Transverse colon (tissue), 4 donors: ENCODE measurements at places on chromosomes 5 and 9. TPM values are rescaled to one million over a fixed set of nuclear protein-coding genes. Genes with fewer than 3 reads are reported as not detected.

DNA sequence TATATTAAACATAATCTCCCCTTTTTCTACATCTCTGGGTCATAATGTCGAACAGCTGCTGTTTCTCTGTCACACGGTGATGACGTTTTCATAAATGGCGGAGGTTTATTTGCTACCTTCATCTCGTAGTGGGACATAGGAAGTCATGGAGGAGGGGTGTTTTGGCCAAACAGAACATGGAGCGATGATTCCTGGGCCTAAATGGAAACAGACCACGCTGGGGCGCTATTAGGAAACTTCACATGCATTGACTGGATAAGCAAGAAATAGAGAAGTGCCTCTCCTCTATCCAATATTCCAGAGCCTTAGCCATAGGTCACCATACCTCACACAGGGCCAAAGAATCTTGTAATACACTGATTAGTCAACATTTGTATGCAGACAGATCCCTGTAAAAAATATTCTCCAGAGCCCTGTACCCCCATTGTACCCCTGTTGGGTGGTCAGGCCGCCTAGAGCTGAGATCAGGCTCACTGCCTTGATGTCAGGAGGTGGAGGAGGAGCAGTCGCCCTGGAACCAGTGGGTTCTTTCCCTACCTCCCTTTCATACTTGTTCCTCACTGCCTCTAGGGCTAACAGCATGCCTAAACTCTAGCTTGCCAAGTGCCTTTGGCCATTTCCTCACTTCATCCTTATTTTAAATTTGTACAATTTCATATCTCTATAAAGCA lies 77.8 kb upstream of the SPIN1 start:
- H3K27me3 ChIP-seq = no peaks in the 10 kb centered on the region
- H3K27ac ChIP-seq = no peak overlapping the region
- DNase-seq = peak; percentile 11
- H3K4me3 ChIP-seq = no peak overlapping the region
- no peaks in the 10 kb centered on the region for H3K4me1 ChIP-seq
- no peaks in the 10 kb centered on the region for H3K36me3 ChIP-seq

DNA sequence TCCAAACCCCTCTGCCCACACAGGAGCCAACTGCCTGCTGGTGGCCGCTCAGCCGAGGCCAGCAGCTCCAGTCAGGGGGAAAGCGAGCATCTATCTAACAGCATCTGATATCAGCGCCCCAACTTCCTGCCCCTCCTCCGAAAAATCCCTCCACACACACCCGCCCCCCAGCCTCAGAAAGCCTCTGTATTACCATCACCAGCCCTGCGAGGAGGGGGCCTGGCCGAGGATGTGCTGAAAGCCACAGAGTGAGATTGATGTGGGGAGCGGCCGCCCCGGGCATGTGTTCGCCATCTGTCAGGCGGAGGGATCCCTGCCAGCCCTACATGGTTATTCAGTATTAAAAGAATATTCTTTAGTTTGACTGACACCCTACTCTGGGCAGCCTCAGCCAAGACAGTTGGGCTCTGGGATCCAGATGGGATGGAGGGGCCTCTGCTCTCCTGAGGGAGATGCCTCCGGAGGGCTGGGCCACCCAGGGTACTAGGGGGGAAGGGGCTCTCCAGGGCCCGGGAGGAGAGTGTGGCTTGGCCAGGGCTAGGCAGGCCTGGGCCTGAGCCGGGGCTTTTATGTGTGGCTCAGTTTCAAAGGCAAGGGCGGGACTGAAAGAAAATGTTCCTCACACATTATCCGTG lies 98.0 kb downstream of the HSD17B3 start:
- no peaks in the 10 kb centered on the region for H3K36me3 ChIP-seq
- H3K4me3 ChIP-seq = no peak overlapping the region
- H3K27me3 ChIP-seq = no peaks in the 10 kb centered on the region
- no peaks in the 10 kb centered on the region for H3K4me1 ChIP-seq
- DNase-seq = no peak

GRCh38 chr5:31553863-31554262 lies 21.8 kb downstream of the C5orf22 start:
- no peaks in the 10 kb centered on the region for H3K4me1 ChIP-seq
- H3K36me3 ChIP-seq = peaks cover 24% of the 10 kb centered on the region
- no peak overlapping the region for H3K4me3 ChIP-seq
- H3K27me3 ChIP-seq = no peaks in the 10 kb centered on the region
- DNase-seq = no peak
- no peak overlapping the region for H3K27ac ChIP-seq

- H3K36me3 ChIP-seq = no peaks in the 10 kb centered on the region
- H3K4me1 ChIP-seq = no peaks in the 10 kb centered on the region
- H3K27ac ChIP-seq = no peak overlapping the region
- no peak overlapping the region for H3K4me3 ChIP-seq
- no peak for DNase-seq
- H3K27me3 ChIP-seq = no peaks in the 10 kb centered on the region
These were observed 175.2 kb upstream of the RAI14 start for GRCh38 chr5:34480810-34481528.

DNA sequence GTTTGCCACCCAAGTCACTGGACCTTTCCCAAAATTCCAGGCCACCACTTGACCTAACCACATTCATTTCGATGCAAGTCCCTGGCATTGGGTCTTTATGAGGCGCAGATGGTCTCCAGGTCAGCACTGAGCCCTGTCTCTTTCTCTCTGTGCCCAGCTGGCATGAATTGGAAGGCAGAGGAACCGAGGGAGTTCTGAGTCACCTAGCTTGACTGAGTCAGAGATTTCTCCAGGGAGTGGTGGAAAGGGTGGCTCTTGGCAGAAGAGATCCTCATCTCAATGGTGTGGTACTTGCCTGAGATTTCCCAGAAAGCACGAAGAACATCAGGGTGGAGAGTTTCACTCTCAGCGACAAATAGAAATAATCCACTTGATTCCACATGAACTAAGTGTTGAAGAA lies 43.8 kb downstream of the WDR36 start:
- H3K27me3 ChIP-seq = no peaks in the 10 kb centered on the region
- no peak overlapping the region for H3K27ac ChIP-seq
- H3K36me3 ChIP-seq = no peaks in the 10 kb centered on the region
- no peak overlapping the region for H3K4me3 ChIP-seq
- DNase-seq = no peak

DNA sequence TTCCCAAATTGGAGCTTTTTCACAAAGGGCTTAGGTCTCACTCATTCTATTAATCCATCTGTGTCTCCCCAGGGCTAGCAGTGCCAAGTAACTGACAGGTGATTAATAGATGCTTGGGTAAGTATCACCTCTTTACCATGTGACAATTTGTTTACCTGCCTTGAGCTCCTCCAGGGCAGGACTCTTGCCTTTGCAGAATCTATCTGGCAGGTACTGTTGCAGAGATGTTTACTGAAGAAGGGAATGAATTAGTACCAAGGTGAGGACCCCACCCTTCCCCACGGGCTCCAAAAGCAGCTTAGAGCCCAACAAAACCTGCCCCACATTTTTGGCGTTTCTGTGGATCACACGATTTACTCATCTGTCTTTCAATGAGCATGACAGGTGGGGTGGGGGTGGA lies 698 bp upstream of the TGFBI start:
- H3K4me3 ChIP-seq = no peak overlapping the region
- H3K4me1 ChIP-seq = peaks cover 26% of the 10 kb centered on the region
- H3K27ac ChIP-seq = no peak overlapping the region
- peaks cover 9% of the 10 kb centered on the region for H3K27me3 ChIP-seq

GRCh38 chr5:109876941-109877669 lies 187.4 kb downstream of the MAN2A1 start:
- no peaks in the 10 kb centered on the region for H3K4me1 ChIP-seq
- no peak overlapping the region for H3K27ac ChIP-seq
- no peak overlapping the region for H3K4me3 ChIP-seq
- no peaks in the 10 kb centered on the region for H3K36me3 ChIP-seq
- no peaks in the 10 kb centered on the region for H3K27me3 ChIP-seq
- no peak for DNase-seq

DNA sequence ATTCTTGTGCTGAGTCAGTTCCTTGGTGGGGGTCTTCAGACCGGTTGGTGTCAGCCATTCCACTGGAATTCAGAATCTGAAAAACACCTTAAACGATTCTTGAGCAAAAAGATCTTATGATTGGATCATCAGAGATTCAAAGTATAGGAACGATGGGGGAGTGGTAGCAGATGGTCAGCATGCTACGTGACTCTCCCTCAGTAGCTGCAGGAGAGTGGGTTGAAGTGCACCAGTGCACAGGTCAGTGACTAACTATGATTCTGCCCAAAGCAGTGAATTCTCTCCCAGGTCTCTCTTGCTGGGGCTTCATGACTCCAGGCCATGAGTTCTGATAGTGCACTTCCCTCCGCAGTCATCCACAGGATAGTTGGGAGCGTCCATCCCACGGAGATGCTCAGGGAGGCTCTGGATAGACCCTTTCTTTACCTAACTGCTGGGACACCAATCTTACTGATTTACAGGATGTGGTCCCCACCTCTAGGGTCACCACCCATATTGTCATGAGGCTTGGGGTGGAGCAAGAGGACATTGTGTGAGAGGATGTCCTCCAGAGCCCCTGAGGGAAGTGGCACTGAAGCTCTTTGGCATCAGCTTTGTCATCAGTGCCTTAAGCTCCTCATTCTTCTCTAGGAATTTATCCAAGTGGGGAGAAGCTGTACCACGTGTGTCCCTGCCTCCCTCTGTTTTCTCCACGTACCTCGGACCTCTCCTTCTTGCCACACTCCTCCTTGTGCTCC lies 62.0 kb downstream of the RASGRF2 start:
- H3K4me1 ChIP-seq = no peaks in the 10 kb centered on the region
- no peak for DNase-seq
- H3K36me3 ChIP-seq = no peaks in the 10 kb centered on the region
- no peak overlapping the region for H3K27ac ChIP-seq
- H3K27me3 ChIP-seq = no peaks in the 10 kb centered on the region

GRCh38 chr9:131630205-131630831 lies 85.0 kb downstream of the PRRT1B start:
- H3K4me1 ChIP-seq = peaks cover 61% of the 10 kb centered on the region
- peak; percentile 60 for DNase-seq
- H3K36me3 ChIP-seq = no peaks in the 10 kb centered on the region
- H3K27me3 ChIP-seq = no peaks in the 10 kb centered on the region
- H3K4me3 ChIP-seq = no peak overlapping the region

- H3K27ac ChIP-seq = no peak overlapping the region
- no peaks in the 10 kb centered on the region for H3K4me1 ChIP-seq
- no peaks in the 10 kb centered on the region for H3K27me3 ChIP-seq
These were observed 32.9 kb upstream of the ENTREP1 start for GRCh38 chr9:69292078-69292477.

DNA sequence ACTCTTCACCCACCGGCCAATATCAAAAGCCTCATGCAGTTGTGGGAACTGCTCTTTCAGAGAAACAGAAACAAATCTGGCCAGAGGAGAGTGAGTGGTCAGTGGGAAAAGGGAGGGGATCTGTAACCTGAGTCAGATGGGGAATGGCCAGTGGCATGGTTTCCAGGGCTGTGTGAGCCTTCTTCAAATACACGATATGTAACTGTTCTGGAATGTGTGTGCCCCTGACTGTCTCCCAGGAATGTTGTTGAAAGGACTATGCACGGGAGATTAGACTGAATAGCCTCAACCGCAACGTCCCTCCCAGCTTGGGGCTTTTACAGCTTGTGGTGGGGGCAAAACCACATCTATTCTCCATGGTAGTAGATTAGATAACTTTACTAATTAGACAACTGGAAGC lies 60.8 kb downstream of the SH3TC2 start:
- DNase-seq = no peak
- no peak overlapping the region for H3K4me3 ChIP-seq
- H3K4me1 ChIP-seq = peaks cover 10% of the 10 kb centered on the region
- H3K27me3 ChIP-seq = no peaks in the 10 kb centered on the region
- H3K36me3 ChIP-seq = no peaks in the 10 kb centered on the region
- no peak overlapping the region for H3K27ac ChIP-seq

DNA sequence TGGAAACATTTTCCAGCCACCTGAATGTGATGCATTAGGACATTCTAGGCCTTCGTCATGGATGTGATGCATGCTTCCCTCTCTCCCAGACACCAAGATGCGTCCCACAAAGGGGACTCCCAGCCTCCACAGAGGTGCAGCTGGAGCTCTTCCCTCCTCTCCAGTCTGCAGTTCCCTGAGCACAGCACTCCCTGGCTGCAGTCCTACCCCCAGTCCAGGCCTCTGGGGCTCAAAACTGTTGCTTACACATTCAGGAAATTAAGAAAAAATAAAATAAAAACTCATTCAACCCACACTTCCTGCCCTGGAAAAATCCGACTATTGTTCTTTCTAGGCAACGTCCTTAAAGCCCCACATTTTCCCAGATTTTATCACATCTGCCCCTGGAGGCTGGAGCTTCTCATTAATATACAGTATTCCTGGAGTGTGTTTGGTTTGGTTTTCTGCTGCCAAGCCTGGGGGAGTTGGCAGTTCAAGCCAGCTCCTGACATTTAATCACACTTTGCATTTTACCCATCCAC lies 78.4 kb upstream of the ICE1 start:
- H3K4me3 ChIP-seq = no peak overlapping the region
- DNase-seq = no peak
- H3K27me3 ChIP-seq = no peaks in the 10 kb centered on the region
- H3K4me1 ChIP-seq = no peaks in the 10 kb centered on the region
- H3K27ac ChIP-seq = no peak overlapping the region

DNA sequence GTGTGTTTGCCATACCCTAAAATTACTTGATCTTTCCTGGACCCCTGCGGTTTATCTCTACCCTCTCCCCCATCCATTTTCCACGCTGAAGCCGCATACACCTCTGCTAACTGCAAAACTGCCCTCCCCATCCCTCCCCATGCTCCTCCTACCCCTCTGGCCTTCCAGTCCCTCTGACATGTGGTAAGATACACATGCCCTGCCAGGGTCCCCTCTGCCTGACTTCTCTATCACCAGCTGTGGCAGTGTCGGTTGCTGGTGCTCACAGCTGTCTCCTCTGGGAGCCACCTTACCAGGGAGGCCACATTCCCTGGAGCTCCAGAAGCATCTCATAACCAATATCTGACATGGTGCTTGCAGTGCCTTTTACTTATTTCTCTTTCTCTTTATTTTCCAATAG lies 58.9 kb upstream of the COL15A1 start:
- no peak overlapping the region for H3K27ac ChIP-seq
- no peaks in the 10 kb centered on the region for H3K27me3 ChIP-seq
- no peak for DNase-seq

GRCh38 chr9:77598524-77598923 lies 49.6 kb downstream of the GNA14 start:
- peak overlapping the region; percentile 30 for H3K27ac ChIP-seq
- no peak overlapping the region for H3K4me3 ChIP-seq
- no peaks in the 10 kb centered on the region for H3K27me3 ChIP-seq
- H3K4me1 ChIP-seq = peaks cover 4% of the 10 kb centered on the region

DNA sequence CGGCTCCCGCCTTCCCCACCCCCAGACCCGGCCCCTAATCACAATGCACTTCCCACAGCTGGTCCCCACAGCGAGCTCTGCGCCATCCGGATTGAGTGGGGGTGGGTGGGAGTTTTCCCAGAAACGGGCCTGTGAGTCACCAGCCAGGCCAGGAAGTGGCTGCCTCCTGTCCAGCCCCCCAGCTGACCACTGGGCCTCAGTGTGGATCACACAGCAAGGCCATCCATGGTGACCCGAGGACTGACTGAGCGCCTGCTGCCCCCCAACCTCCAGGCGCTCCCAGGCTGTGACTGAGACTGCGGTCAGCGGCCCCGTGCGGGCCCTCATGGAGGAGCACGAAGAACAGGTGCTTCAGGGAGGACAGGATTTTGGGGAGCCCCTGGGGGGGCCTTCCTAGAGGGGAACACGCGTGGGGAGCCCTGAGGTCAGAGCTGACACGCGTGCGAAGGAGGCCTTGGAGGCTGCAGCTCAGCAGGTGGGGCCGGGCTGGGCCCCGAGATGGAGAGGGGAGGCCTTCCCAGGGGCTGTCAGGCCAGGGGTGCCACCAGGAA lies 48.3 kb upstream of the EGFL7 start:
- no peak overlapping the region for H3K4me3 ChIP-seq
- peaks cover 3% of the 10 kb centered on the region for H3K4me1 ChIP-seq
- peak; percentile 17 for DNase-seq
- no peaks in the 10 kb centered on the region for H3K36me3 ChIP-seq
- peak overlapping the region; percentile 55 for H3K27ac ChIP-seq
- H3K27me3 ChIP-seq = no peaks in the 10 kb centered on the region

The RELL2 gene
- total RNA-seq = 6.1 TPM

The GLRA1 gene
- not detected for total RNA-seq

The SIL1 gene
- 37.4 TPM for total RNA-seq

The G3BP1 gene
- 74.1 TPM for total RNA-seq

The EFNA5 gene
- total RNA-seq = 1.5 TPM
